ENCODE measurements at places on chromosomes 4 and X.

DNA sequence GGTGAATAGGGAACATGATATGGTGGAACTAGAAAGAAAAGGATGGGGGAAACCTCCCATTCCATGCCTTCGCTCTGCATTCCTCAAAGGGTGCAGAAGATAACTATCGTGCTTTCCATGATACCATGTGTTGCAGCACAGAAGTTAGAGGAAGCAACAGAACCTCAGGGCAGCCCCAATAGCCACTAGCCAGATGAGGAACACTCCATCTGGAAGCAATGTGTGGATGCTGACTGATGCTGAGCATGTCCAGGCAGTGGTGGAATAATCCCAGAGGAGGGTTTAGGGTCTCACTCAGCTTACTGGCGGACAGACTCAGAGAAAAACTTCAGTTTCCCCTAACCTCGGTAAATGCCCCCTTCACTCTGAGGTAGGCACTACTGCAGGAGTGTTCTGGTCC lies 7.5 kb downstream of the SMIM10 start:
- ATAC-seq = no peak

DNA sequence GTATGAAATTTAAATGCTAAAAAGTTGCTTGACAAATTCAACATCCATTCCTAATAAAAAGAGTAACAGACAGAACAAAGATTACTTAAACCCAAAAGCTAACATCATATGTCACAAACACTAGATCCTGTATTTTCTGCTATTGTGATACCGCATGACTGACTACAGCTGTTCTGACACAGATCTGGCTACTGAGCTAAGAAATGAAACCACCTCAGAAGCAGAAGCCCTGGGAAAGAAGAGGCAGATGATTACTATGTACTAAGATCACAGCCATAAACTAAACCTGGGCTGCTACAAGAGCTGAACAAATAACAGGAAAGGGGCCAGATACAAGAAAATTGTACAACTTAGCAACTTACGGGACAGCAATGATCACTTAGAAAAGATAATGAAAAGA lies 9.4 kb downstream of the LETM1 start:
- ATAC-seq = no peak

DNA sequence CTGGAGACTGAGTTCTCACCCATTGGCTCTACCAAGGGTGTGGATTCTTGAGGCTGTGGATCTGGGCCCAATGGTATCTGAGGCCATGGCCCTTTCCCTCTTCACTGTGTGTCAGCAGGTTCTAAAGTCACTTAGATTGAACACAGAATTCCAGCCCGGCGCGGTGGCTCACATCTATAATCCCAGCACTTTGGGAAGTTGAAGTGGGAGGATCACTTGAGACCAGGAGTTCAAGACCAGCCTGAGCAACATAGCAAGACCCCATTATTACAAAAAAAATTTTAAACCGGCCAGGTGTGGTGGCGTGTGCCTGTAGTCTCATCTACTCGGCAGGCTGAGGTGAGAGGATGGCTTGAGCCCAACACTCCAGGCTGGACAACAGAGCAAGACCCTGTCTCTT lies 18.0 kb upstream of the XPNPEP2 start:
- ATAC-seq = no peak

DNA sequence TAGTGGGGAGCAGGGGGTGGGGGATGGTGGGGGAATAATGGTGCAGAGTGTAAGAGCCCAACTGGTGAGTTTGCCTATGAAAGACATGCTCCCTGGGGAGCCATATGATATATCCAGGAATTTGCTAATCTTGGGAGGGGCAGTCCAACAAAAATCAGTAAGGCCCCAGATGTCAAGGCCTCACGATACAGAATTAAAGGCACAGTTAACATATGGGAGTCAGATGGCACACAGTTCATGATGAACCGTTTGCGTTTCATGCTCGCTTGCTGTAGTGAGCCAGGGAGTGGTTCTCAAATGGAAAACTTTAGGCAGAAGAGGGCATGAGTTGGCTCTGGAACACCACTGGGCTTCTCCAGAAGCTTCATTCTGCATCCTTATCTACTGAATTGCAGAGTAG lies 33.9 kb upstream of the VCX2 start:
- no peak for ATAC-seq

- no peak for ATAC-seq
Measured at GRCh38 chr4:1354983-1355275, 7.9 kb downstream of the UVSSA start.

- no peak for ATAC-seq
Measured at GRCh38 chr4:93289831-93290230, 538.7 kb upstream of the ATOH1 start.

GRCh38 chr4:163878336-163879121 lies 384.0 kb downstream of the TMA16 start:
- no peak for ATAC-seq

All from SK-N-SH treated with all-trans-retinoic acid at 6 μM for 48 hours (cell line).